Stimulated activated CD4-positive, alpha-beta T cell treated with anti-CD3 and anti-CD28 coated beads, Interleukin-2, amount 100 ng/mL, for 48 hours (primary cell): ENCODE measurements at places on chromosomes 13 and 19.

DNA sequence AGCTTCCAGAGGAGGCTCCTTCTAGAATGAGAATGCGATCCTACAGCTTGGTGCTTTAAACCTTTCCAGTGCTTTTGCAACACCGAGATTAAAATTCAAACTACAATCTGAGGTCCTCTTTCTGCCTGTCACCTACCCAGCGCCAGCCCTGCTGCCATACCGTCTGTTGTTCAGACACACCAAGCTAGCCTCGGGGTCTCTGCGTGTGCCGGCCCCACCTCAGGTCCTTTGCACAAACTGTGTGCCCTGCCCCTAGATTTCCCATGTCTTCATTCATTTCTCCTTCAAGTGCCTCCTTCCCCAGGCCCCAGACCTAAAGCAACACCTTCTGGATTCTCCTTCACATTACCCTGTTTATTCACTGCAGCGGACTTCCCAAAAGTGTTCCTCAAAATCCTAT lies 11.1 kb downstream of the HSH2D start:
- no peak for DNase-seq

DNA sequence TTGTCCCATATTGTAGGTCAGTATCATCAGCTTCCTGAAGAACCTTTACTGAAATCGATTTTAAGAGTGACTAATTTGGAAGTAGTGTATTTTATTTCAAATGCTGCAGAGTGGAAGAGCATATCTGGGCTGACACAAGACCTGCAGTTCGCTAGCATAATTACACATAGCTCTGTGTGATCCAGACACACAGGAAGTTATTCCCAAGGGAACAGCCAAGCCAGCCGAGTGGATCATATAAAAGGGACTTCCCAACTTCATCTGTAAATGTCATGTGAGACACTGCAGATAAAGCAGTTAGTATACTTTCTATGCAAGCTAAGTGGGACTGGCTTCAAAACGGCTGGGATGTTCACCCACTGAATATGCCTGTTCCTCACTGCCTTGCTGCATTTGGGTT lies 760.4 kb downstream of the SLITRK1 start:
- no peak for DNase-seq

GRCh38 chr19:7177926-7178325 lies 108.4 kb downstream of the ZNF557 start:
- no peak for DNase-seq

GRCh38 chr19:14512406-14512961 lies 5.7 kb downstream of the DNAJB1 start:
- no peak for DNase-seq

GRCh38 chr13:60494296-60494695 lies 97.3 kb downstream of the TDRD3 start:
- no peak for DNase-seq

DNA sequence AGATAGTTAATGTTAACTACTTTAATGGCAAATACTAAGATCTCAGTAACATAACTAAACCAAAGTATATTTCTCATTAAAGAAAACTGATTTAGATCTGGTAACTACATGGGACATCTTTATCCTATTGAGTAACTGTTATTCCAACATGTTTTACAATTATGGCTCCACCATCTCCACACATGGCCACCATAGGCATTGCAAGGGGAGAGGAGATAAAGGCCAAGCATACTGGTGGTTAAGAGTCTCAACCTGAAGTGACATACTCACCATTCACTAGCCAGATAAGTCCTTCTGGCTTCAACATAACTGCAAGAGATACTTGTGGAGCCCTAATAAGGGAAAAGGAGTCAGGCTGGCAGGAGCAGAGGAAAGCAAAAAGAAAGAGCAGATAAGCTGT lies 1586.4 kb upstream of the SPRY2 start:
- no peak for DNase-seq

- DNase-seq, result no peak
Measured at GRCh38 chr13:22717036-22717435, 463.7 kb upstream of the SGCG start.

- no peak for DNase-seq
Measured at GRCh38 chr13:99722931-99723330, 221.7 kb downstream of the TM9SF2 start.

DNA sequence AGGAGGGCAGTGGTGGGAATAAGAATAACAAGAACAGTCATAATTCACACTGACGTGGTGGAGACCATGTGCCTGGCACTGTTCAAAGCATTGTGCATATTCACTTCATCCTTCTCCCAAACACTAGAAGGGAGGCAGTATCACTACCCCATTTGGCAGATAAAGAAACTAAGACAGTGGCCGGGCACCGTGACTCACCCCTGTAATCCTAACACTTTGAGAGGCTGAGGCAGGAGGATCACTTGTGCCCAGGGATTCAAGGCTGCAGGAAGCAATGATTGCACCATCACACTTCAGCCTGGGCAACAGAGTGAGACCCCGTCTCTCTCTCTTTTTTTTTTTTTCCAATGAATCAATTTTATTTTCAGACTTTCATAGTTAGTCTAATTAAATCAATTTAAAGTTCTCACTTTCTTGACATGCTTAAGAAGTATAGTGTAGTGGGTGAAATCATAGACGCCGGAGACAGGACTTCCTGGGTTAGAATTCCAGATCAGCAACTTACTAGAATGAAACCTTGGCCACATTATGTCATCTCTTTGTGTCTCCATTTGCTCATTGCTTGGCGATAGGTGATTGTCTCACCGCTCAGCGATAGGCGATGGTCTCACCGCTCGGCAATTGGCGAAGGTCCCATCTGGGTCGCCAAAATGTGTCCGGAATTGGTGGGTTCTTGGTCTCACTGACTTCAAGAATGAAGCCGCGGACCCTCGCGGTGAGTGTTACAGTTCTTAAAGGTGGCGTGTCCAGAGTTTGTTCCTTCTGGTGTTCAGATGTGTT lies 5.3 kb upstream of the ATG4D start:
- DNase-seq, result no peak

- no peak for DNase-seq
Measured at GRCh38 chr13:74171641-74172040, 37.4 kb upstream of the KLF12 start.

DNA sequence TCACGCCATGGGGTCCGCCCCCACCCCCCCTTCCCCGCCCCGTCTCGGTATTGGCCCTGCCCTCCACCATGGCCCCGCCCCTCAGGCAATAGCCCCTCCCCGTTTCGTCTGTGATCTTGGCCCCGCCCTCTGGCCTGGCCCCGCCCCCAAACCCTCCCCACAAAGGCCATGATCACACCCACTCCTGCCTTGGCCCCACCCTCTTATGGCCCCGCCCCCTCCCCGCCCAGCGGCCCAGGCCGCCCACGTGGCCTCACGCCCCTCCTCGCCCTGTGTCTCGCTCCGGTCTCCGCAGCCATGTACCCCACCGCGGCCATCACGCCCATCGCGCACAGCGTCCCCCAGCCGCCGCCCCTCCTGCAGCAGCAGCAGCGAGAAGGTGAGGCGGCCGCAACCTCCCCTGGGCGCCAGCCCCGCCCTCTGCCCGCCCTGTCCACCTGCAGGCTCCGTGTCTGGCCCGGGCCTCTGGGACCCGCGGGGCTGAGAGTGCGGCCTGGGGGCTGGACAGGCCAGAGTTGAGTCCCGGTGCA lies 61.3 kb downstream of the CELF5 start:
- DNase-seq, result peak; percentile 68

DNA sequence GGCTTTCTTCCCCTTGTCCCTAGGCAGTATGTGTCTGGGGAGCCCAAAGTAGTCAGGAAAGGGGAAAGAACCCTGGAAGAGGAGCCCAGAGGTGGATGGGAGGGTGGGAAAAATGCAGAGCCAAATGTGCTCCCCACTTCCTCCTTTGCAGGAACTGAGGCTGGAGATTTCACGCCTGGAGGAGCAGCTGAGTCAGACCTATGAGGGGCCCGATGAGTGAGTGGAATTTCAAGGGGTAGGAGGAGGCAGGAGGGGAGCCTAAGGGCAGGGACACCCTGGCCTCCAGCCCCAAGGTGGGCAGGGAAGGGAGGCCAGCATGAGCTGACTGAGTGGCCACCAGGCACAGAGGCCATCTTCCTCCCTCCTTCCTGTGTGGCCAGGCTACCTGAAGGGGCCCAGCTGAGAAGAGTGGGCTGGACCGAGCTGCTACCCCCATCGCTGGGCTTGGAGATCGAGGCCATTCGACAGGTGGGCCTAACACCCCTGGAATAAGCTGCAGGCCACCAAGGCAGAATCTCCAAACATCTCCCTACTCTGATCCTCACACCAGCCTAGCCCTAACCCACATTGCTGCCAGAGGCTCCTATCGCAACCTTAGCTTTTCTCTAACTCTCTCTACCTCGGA lies 14.3 kb downstream of the PTH2 start:
- no peak for DNase-seq

- no peak for DNase-seq
Measured at GRCh38 chr13:22200440-22200839, 529.6 kb downstream of the FGF9 start.

DNA sequence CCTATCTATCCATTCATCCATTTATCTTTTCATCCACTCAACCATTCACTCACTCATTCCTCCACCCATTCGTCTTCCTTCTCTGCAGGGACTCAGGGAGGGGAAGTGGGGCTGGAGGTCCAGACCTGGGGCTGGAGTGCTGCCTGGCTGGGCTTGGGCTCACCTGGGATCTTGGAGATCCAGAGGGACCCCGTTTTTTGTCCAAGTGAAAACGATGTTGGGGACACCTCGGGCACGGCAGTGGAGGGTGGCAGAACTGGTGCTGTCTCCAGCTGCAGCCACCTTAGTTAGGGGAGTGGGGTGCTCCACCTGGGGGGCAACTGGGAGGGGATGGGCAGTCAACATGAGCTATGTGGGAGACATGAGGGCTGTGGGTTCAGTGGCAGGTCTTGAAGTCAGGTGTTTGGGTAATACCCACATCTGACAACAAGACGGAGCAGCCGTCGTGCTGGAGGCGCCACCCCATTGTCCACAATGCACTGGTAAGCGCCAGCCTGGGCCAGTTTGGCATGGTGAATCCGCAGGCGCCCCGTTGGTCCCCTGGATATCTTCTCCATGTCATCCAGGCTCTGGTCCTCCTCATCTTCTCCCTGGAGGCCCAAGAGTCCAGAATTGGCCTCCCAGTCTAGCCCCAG lies 10.2 kb downstream of the NPHS1 start:
- no peak for DNase-seq

GRCh38 chr19:51417107-51417809 lies at the start of gene SIGLEC10:
Gene SIGLEC10 (minus strand): TSS chr19:51417642. CDS start chr19:51417581, 61 bp downstream.
- peak; percentile 40 for DNase-seq

GRCh38 chr13:94415500-94416237 lies 63.8 kb downstream of the DCT start:
- DNase-seq, result no peak

DNA sequence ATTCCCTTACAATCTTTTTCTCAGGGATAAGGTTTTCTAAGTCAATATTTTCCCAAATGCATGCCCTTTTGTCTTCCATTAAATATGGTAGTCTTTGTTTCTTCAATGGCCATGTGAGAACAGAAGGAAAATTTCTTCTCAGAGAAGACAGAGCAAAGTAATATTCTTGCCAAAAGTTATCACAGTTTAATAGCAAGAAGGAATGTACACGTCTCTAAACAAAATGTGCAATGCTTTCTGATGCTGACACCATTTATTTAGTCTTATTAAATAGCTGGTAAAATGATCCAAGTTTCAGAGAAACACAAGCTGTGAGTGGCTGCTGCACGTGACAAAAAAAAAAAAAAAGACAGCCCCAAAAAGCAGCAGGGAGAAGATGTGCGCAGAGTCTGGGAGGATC lies 542.5 kb downstream of the GPC6 start:
- no peak for DNase-seq

DNA sequence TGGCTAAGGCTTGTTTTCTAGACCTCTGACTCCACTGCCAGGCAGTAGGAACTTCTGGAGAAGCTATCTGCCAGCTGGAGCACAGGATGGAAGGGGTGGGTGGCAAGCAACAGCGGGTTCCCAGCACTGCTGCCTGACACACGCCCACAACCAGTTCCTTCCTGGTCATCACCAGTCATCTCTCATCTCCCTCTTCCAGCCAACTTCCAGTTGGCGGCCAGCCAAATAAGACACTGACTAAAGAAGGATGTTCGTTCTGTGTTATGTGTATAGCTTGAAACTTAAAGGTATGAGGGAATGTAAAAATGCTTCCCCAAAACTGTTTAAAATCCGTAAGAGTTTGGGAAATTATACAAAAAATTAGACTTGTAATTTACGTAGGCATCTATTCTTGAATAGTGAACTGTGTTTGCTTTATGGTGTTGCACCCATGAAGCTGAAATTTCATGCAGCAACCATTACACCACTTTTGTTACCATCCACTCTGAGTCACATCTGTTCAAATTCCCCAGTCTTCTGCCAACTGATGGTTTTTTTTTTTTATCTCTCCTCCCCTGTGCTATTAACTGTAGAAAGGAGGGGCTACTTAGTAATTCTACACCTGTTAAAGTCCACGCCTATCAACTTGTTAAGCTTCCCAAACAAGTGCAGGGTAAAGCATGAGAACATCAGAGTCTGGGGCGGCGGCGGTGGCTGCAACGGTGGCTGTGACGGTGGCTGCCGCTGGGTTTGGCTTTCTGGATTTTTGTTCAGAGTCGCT lies 86.2 kb upstream of the FRY start:
- DNase-seq, result no peak

DNA sequence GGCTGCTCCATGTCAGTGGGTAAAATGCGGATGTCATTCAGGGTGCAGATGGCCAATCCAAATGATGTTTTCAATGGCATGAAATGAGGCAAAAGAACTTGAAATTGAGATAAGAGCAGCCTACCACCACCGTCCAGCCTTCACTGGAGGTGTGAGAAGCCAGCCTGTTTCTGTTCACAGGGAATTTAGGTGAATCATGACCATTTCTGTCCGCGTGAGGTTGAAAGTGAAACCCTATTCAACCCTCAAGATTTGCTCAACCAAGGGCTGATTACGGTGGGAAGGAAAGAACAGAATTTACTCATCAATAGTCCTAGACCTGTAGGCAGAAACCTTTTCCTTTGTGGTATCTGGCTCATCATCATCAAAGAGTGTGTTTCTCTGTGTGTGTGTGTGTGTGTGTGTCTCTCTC lies 370.7 kb downstream of the COG6 start:
- peak; percentile 58 for DNase-seq

DNA sequence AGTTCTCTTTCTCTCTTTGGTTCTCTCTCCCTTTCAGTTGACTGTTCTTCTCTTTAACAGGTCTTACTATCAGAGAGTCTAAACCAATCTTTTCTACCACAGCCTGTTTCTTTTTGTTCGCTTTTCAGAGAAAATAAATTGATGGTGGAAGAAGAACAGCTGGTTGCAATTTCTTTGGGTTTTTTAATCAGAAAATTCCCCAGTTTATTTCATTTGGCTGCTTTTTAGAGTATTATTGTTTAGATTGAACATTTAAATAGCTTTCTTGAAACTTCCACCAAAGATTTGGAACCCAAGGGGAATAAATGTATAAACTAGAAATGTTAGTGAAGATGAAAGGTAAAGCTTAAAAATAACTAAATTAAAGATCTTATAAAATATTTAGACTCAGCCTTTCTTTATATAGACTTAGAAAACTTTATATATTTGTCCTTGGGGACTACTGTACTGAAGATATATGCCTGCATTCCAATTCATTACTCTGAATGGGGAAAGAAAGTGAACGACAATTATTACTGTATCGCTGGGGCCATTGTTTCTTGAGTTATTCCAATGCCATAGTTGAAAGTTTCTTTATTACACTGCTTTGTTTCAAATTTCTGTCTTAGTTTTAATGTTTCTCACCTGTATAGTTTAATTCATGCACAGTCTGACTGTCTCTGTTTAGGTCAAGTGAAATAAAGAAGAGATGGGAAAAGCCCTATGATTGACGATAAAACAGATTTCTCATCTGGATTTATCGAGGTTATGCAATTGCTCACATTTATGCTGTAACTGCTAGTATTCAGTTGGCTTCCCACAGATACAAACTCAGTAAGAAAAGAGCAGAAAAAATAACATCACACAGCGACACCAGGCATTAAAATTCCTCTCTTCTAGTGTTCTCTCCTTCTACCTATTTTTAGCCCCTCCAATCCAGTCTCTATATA lies 169.4 kb upstream of the CSNK1A1L start:
- DNase-seq, result no peak
